ENCODE measurements at places on chromosomes 5 and 9. TPM values are rescaled to one million over a fixed set of nuclear protein-coding genes. Genes with fewer than 3 reads are reported as not detected.

GRCh38 chr5:78717674-78718584, 69.4 kb upstream of the LHFPL2 start:
- DNase-seq: no peak

DNA sequence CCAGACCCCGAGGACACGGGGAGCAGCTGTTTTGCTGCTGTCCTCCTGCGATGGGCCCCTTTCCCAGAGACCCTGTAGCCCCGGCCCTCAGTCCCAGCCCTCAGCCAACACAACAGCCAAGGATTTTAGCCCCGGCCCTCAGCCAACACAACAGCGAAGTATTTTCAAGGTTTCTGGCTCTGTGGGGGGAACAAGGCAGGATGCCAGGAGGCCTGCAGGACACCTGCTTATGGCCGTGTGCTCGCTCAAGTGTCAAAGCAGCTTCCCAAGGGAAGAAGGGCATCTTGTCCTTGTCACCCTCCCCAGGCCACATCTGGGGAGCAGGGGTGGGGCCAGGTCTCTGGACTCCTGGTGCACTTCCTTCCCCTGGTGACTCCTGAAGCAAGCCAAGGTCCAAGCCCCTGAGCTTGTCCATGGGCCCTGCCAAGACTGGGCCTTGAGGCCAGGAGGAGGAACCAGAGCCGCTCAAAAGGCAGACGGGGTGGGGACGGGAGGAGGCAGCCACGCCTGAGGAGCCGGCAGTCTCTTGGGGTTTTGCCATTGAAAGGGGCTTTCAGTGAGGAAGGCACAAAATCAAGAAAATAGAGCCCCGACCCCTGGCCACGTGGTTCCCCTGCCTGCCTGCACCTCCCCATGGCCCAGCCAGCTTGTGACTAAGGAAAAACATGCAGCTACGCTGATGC, 10.8 kb downstream of the KCNT1 start:
- no peak for DNase-seq

DNA sequence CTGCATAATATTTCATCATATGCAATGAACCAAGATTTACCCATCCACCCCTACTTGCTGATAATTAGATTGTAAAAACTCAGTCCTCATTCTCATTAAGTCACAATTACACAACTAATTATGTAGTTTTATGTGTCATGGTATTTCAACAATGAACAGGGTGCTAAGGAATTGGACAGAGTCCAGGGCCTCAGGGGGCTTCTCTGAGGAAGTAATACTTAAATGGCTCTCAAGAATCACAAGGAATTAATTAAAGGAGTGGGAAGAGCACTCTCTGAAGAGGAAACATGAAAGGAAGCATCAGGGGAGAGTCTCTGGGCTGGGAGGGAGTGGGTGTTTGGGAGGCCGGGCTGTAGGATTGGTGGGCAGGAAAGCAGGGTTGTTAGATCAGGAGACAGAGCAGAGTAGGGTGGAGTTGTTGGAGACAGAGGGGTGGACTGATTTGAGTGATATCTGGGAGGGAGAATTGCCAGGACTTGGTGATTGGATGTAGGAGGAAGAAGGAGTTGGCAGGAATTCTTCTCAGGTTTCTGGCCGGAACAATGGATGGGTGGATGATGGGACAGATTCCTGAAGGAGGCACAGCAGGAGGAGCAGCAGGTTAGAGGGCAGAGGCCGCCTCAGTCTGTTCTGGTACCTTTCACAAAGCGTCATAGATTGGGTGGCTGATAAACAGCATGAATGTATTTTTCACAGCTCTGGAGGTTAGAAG, 23.0 kb upstream of the NSG2 start:
- no peak for DNase-seq

DNA sequence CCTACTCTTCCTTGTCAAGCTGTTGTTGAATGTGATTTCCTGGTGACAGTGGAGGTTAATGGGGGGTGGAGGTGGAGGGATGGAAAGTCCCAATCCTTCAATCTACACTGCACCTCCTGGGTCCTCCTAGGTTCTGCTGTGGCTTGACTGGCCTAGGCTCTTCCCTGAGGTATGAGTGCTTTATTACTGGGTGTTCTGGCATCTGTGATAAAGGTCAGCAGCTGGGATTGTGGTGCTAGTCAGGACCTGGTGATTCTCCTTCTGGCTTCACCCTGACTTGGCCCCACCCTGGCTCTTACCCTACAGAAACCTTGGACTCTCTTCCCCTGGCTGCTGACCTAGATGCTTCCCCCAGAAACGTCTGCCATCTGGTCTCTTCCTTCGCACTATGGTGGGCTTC, 194.3 kb downstream of the ARHGEF28 start:
- no peak for DNase-seq

The FAM221B gene
- total RNA-seq: not detected

The OXCT1 gene
- total RNA-seq: 31.7 TPM

The ZNF366 gene
- not detected for total RNA-seq

DNA sequence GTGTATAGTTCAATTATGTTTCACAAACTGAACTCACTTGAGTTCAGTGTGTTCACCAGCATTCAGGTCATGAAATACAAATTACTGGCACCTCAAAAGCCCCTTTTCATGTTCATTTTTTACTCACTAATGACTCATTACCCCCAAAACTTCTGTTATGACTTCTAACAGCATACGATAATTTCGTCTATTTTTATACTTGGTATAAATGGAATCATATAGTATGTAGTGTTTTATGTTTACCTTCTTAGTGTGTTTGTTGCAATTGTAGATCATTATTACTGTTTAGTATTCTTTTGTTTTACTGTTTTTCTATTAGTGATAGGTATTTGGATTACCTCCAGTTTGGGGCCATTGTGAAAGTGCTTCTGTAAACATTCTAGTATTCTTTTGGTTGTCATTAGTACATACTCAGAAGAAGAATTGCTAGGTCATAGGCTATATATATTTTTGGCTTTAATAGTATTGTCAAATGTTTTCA, 33.4 kb downstream of the DDX4 start:
- DNase-seq: no peak

The SNCAIP gene
- not detected for total RNA-seq

The AGXT2 gene
- not detected for total RNA-seq

The ADAMTSL2 gene
- 0.44 TPM for total RNA-seq

DNA sequence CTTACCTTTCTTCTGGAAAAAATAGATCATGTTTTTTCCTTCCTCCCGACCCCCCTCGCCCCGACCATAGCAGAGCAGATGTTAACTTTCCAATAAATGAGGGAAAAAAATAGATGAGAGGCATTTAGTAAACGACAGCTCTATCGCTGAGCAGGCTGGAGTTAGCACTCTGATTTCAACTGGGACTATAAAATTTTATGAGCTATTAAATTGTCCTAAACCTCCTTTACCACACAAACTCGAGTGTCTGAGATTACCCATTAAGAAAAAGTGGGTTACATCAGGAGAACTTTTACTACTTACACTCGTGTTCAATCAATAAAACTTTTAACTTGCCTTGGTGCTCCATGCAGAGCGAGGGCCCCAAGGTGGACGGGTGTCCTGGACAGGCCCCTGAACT, 59.8 kb upstream of the RNU6ATAC start:
- no peak for DNase-seq

The RNF130 gene
- total RNA-seq: 22.6 TPM

DNA sequence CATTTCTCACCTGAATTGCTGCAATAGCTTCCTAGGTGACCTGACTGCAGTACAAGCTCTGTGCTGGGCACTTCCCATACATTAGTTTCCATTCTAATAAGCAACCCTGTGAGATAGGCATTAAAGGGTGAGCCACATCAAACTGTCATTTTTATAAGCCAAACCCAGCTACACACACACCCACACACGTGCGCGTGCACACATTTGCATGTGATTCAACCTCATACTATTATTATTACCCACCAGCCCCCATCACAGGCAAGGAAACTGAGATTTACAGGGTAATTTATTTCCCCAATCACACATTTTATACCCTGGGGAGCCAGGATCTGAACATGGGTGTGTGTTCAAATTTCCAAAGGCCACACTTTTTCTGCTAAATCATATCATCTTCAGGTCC, 93.6 kb downstream of the TTLL11 start:
- no peak for DNase-seq

DNA sequence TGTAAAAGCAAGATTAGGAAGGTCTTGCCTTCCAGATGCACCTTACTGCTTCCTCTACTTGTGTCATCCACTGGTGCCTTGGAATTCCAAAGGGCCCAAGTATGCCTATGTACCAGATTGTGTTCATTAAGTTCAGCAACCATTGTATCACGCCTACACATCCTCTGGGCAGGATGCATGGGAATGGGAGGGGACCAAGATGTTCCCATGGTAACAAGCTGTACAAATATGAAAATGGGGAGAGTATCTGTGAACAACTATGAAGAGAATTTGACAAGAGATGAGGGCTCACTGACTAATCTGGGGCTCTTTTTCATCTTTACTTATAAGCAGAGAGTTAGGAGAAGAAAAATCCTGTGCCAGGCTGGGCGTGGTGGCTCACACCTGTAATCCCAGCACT, 137.8 kb upstream of the MAP1B start:
- no peak for DNase-seq
